ENCODE measurements at places on chromosomes 1 and 21.
A peak's percentile ranks its signal among the peaks of the same experiment; 100 is the strongest.

- H3K27me3 ChIP-seq: peaks cover 7% of the 10 kb centered on the region
- H3K36me3 ChIP-seq: no peaks in the 10 kb centered on the region
- H3K4me3 ChIP-seq: no peak overlapping the region
- peaks cover 49% of the 10 kb centered on the region for H3K4me1 ChIP-seq
- no peak for DNase-seq
Observed at GRCh38 chr1:218347336-218347722, 2.2 kb downstream of the TGFB2 start.

GRCh38 chr1:230166366-230167132 is 99.5 kb downstream of the GALNT2 start:
- no peaks in the 10 kb centered on the region for H3K36me3 ChIP-seq
- H3K4me3 ChIP-seq: no peak overlapping the region
- H3K4me1 ChIP-seq: peaks cover 3% of the 10 kb centered on the region
- no peak overlapping the region for H3K27ac ChIP-seq
- no peak for DNase-seq

GRCh38 chr21:42300045-42300583 is 15.1 kb downstream of the TFF3 start:
- no peak overlapping the region for H3K4me3 ChIP-seq
- no peak overlapping the region for H3K27ac ChIP-seq
- DNase-seq: no peak
- peaks cover 54% of the 10 kb centered on the region for H3K27me3 ChIP-seq

GRCh38 chr1:88983791-88984559 is 8.5 kb downstream of the KYAT3 start:
- H3K27ac ChIP-seq: peak overlapping the region; percentile 81
- no peaks in the 10 kb centered on the region for H3K27me3 ChIP-seq
- H3K4me3 ChIP-seq: no peak overlapping the region

GRCh38 chr1:221517961-221518360 is 223.9 kb downstream of the DUSP10 start:
- no peaks in the 10 kb centered on the region for H3K27me3 ChIP-seq
- H3K36me3 ChIP-seq: no peaks in the 10 kb centered on the region
- no peak for DNase-seq

All from mesothelial cell of epicardium (in vitro differentiated cells).